Urothelium cell line (cell line): ENCODE measurements at places on chromosomes 4 and X.

DNA sequence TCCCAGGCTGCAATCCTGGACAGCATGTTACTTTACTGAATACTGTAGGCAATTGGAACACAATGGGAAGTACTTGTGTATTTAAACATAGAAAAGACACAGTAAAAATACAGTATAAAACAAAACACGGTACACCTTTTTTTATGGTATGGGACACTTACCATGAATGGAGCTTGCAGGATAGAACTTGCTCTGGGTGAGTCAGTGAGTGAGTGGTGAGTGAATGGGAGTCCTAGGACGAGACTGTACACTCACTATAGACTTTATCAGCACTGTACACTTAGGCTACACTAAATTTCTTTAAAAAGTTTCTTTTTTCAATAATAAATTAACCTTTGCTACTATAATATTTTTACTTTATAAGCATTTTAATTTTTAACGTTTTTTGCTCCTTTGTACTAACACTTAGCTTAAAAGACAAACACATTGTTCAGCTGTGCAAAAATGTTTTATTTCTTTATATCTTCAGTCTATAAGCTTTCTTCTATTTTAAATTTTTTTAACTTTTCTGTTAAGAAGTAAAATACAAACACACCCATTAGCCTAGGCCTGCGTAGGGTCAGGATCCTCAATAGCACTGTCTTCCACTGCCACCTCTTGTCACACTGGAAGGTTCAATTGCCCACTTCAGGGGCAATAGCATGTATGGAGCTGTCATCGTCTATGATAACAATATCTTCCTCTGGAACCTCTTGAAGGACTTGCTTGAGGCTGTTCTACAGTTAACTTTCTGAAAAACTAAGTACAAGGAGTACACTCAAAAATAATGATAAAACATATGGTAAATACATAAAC lies 293.5 kb upstream of the FSTL5 start:
- DNase-seq, result no peak

- DNase-seq, result no peak
These were observed 354.2 kb upstream of the FAT1 start for GRCh38 chr4:187077744-187078401.

- no peak for DNase-seq
These were observed 48.8 kb downstream of the SULT1E1 start for GRCh38 chr4:69811166-69811565.

- no peak for DNase-seq
These were observed 2.9 kb upstream of the FAT1 start for GRCh38 chr4:186726426-186727168.
